ENCODE measurements at places on chromosomes 12 and 14.
A peak's percentile ranks its signal among the peaks of the same experiment; 100 is the strongest.

- DNase-seq, result no peak
These were observed 155.1 kb downstream of the CALM1 start for GRCh38 chr14:90551733-90552464.

- DNase-seq, result peak; percentile 50
These were observed 17.1 kb downstream of the FOS start for GRCh38 chr14:75295491-75296345.

DNA sequence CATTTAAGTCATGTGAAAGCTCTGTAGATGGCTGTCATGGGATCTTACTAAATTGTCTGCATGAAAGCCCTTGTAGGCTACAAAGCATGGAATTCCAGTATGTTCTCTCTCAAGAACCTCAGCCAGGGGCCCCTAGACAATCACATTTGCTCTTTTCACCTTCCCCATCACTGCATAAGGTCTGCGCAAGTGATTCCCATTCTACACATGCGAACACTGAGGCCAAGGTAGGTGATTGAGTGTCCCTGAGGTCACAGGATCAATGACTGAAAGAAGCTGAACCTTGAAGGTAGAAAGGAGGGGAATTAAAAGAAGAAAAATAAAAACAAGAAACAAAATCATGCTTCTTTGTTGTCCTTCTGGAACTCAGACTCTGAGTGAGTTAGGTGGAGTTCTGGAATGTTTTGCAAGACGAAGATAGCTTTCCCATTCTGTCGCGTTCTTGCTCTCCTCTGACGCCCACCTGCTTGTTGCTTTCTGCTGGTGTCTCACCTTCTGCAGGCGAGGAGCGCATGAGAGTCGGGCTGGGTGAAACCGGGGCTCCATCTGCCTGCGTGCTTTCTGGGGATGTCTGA is 79.9 kb downstream of the SPRING1 start:
- DNase-seq, result no peak

- peak; percentile 38 for DNase-seq
These were observed 10.8 kb downstream of the FBXL14 start for GRCh38 chr12:1583421-1584078.

- DNase-seq, result no peak
These were observed 184.5 kb upstream of the NPAS3 start for GRCh38 chr14:32754209-32754608.

DNA sequence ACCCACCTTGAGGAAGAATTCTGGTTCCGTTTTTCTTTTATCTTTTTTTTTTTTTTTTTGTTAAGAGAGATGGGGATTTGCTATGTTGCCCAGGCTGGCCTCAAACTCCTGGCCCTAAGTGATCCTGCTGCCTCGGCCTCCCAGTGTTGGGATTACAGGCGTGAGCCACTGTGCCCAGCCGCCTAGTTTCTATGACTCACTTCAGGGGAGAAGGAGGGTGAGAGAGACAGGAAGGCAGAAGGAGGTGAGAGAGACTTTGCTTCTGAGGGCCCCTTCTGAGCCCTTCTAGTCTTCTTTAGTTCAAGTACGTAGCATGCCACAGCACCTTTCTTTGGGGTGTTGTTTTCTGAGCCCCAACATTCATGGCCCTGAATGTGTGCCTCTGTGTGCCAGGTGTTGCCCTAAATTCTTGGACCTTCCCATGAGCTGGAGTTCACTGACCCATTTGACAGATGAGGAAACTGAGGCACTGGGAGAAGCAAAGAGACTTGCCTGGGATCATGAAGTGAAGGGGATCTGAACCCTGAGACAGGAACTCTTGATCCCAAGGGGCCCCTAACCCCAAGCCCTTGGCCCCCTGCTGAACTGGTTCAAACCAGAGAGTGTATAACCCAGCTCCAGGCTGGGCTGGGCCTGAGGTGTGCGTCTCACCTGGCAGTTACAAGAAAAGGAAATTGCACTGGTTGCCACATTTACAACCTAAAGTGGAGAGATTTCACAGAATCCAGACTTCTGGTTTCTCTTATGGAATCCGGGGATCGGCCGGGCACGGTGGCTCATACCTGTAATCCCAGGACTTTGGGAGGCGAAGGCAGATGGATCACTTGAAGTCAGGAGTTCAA is 20.8 kb downstream of the SH2B3 start:
- DNase-seq, result peak; percentile 17

GRCh38 chr12:126899926-126900792 is 1366.8 kb upstream of the TMEM132C start:
- no peak for DNase-seq

GRCh38 chr12:112001576-112001975 is 11.4 kb downstream of the TMEM116 start:
- no peak for DNase-seq

DNA sequence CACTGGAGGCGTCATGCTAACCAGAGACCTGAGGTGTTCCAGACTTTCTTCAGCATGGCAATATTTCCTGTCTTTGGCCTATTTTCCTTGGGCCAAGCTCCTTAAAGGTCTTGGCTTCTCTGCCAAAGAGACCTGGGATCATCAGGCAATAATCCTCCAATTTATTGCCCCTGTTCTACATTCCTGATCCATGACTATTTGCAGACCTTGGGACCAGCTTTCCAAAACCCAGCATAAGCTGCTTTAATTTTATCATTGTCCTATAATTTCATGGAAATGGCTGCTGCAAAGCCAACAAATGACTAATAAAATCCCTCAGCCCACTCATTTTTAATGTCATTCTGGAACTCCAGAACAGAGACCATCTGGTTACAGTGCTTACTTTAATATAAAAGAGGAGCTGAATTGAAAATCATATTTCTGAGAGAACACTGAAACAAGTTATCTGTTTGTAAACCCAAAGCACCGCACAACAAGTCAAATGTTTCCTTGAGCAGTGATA is 166.9 kb upstream of the BTG1 start:
- no peak for DNase-seq

DNA sequence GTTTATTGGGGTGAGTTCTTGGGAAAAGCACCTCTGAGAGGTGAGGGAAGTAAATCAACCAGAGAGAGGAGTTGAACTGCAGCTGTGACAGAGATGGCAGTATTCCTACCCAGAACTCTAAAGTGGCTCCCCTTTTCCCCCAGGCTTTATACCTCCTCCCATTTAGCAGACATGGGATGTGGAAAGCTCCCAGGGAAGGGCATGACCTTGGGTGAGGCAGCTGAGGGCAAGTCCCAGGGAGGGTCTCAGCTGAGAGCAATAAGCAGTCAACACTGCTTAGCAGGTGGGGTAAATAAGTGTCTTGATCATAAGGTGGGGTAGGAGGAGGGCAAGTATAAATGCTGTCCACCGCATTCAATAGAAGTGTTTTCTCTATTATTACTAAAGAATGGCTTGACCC is 143.0 kb downstream of the AKAP6 start:
- DNase-seq, result no peak

DNA sequence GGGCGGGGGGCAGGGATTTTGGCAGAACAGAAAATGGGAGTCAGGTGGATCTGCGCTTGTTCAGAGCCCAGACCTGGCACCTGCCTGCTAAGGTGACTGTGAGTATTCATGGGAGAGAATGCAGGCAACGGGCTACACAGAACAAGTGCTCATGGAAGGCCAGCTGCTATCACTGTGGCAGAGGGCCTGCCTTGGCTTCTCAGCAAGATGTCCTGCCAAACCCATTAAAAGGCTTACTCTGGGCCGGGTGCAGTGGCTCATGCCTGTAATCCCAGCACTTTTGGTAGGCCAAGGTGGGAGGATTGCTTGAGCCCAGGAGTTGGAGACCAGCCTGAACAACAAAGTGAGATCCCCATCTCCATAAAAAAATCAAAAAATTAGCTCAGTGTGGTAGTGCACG is 21.0 kb downstream of the DIO3 start:
- DNase-seq, result no peak

DNA sequence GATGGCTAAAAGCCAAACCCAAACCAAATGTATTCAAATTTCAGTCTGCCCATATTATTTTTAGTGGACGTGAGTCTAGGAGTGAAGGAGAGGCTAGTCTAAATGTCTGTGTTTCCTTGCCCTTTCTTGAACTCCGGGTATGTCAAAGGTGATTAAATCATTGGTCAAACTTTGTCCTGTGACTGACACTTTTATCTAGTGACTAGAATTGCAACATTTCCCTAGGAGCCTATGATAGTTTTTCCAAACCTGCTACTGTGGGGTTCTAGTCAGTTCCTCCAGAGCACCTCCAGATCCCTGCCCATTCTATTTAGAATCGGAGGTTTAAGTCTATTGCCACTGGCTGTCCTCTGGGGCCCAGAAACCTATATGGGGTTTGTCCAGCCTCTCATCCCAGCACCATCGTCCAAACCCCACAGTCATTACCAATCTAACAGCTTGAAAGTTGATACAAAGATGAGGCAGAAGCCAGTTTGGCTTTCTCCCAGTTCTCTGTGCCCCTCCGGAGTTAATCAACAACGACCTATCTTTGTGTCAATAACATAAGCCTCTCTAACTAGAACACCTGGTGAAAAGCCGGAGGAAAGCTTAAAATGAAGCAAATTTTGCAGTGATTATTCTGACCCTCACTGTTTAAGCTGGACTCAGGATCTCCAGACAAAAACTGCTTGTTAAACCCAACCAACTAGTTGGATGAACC is 306.7 kb downstream of the ZFP36L1 start:
- no peak for DNase-seq

GRCh38 chr14:75317148-75317547 is 38.5 kb downstream of the FOS start:
- no peak for DNase-seq

- no peak for DNase-seq
These were observed 21.3 kb downstream of the GCH1 start for GRCh38 chr14:54881235-54881760.

GRCh38 chr12:66739940-66740651 is 61.2 kb upstream of the GRIP1 start:
- no peak for DNase-seq

- no peak for DNase-seq
These were observed 12.7 kb downstream of the CCDC197 start for GRCh38 chr14:94009767-94010166.

DNA sequence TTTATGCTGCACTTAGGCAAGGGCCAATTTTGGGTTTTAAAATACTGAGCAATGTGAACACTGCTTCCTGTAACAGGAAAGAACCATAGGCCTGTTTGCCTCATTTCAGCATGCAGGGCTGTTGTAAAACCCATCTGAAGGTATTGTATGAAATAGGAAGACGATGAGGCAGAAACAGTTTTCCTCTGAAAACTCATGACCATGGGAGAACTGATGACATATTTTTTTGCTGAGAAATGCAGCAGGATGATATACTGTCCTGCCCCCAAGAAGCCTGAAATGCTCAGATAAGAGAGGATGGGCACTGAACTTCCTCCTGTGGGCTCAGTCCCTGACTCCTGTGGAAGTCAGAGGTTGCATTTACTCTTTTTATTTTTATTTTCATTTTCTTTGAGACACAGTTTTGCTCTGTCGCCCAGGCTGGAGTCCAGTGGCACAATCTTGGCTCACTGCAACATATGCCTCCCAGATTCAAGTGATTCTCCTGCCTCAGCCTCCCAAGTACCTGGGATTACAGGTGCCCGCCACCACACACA is 17.4 kb downstream of the PYGL start:
- no peak for DNase-seq

DNA sequence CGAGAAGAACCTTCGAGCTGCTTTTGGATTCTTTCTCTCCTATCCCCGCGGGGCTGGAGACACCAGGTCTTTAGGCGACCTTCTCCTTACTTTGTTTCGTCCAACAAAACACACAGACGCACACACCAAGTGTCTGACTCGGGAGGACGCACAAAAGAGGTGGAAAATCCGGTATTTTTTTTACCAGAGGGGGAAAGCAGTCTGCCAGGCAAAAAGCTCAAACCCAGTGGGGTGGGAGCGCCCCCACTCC is 2.1 kb downstream of the SIX4 start:
- no peak for DNase-seq

- DNase-seq, result no peak
These were observed 13.4 kb downstream of the AGAP2 start for GRCh38 chr12:57724936-57725740.

DNA sequence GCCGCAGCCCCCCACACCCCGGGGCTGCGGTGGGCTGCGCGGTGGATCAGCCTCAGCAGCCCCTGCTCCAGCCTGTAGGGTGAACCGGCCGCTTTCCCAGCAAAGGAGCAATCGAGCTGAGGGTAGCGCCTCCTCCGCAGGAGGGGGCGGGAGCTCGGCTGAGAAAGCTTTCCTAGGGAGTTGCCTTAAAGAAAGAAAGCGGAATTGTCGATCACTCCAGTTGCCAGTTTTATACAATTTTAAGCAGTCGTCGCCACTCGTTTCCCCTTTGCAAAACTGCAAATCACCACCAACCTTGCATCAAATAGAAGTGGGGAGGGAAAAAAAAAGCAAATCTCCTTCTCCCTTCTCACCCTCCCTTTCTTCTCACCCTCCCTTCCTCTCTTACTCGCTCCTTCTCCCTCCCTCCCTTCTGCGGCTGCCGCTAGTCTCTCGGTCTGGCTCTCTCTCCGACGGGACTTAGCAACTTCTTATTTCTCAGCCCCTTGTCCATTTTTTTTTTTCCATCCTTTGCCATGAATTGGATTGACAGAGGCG is at the start of gene PDE3A:
PDE3A (plus strand) TSS at position 424 of the 537 bp plus-strand sequence. CDS start 748 bp downstream, outside the sequence.
- no peak for DNase-seq

GRCh38 chr14:101064718-101065117 is 161.2 kb upstream of the RTL1 start:
- no peak for DNase-seq

- no peak for DNase-seq
These were observed 111.4 kb upstream of the TMEM132C start for GRCh38 chr12:128155571-128155970.

DNA sequence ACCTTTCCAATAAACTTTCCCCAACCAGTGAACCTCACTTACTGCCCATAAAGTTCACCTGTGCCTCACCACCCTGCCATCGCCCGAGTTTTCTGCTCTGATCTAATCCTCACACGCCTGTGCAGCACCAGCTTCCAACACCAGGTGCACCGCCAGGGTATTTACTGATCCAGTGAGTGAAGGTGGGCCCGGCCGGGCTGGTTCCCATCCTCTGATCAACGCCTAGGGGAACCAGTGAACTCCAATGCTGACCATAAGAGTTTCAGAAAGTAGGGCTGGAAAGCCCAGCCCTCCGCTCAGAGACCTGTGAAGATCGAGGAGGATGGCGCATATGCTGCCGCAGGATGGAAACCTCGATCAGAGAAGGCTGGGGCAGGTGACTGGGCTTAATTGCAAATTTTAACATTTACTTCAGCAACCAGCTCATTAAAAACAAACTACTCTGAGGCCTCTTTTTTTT is 685 bp upstream of the MYL6B start:
- peak; percentile 36 for DNase-seq

DNA sequence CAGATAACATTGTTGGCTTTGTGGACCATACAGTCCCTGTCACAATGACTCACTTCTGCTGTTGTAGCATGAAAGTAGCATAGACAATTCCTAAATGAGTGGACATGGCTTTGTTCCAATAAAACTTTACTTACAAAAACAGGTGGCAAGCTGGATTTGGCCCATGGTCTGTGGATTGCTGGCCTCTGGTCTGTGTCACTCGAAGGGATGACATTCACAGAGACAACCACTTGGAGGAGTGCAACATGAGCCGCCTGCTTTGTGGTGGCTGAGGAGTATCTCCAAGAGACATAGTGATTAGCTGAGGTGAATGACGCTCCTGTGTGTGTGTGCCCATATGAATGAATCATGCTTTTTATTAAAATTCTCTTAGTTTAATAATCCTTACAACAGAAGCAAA is 81.3 kb upstream of the NRXN3 start:
- DNase-seq, result no peak

- DNase-seq, result no peak
These were observed 196.1 kb upstream of the CDKN3 start for GRCh38 chr14:54200726-54201125.
